ENCODE measurements at places on chromosomes 4 and X. TPM values are rescaled to one million over a fixed set of nuclear protein-coding genes. Genes with fewer than 3 reads are reported as not detected.
A peak's percentile ranks its signal among the peaks of the same experiment; 100 is the strongest.

MAOB gene
- 0.82 TPM for total RNA-seq

DNA sequence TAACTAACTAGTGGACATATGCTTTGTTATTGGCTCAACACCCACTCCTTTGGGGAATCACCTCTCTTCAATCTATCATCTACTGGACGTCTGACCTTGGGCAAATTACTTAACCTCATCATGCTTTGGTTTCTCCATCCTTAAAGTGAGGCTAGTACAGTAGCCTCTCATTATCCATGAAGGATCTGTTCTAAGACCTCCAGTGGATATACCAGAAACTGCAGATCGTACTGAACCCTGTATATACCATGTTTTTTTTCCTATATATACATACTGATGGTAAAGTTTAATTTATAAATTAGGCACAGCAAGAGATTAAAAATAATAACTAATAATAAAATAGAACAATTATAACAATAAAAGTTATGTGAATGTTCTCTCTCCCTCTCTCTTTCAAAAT lies 56.2 kb downstream of the HMGB3 start:
- DNase-seq, result no peak

DNA sequence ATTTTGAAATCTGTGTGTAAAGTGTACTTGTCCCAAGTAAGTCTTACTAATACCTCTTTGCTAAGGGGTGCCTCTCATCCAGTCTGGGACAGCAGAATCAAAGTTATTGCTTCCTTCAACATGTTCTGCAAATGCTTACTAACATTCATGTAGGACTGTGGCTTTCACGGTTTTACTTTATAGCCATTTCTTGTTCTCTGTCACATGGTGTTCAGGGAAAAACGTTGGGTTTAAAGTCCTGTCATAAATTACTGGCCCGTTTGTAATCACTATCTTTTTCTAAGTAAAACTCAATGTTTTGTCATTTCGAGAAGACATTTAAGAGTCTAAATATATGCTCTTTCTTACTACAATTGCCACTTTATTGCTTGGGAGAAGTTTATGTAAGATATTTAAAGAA lies 321.1 kb downstream of the STIM2 start:
- DNase-seq, result no peak

GRCh38 chr4:60201052-60201673 lies 999.0 kb upstream of the ADGRL3 start:
- DNase-seq, result peak; percentile 38

- DNase-seq, result no peak
These were observed 67.7 kb downstream of the RWDD4 start for GRCh38 chr4:183591301-183591700.
